ENCODE measurements at places on chromosomes 1 and 21. TPM values are rescaled to one million over a fixed set of nuclear protein-coding genes. Genes with fewer than 3 reads are reported as not detected.

DNA sequence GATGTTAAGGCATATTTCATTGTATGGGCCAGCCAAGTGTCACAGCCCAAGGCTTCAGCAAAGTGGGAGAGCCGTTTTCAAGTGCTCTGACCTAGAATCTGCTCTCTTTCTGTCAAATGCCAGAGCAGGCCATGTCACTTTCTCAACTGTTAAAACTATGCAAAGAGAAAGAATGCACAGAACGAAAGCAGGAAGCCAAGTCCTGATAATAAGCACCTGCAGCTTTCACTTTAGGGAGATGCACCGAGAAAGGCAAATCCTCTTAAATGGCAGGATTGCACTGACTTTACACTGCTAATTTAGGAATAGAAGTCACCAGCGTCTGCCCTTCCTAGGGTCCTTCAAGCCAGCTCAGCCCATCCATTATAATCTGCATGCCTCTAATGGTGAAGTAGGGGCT, 49.2 kb upstream of the NTPCR start:
- DNase-seq, result no peak

- no peak for DNase-seq
Measured at GRCh38 chr1:226920446-226920894, 19.6 kb upstream of the COQ8A start.

The SLAMF8 gene
- polyA plus RNA-seq, result 0.72 TPM

GRCh38 chr21:37263827-37264600, 3.1 kb downstream of the VPS26C start:
- no peak for DNase-seq

The CA6 gene
- 0.41 TPM for polyA plus RNA-seq

- DNase-seq, result no peak
Measured at GRCh38 chr1:190949939-190950338, 472.3 kb upstream of the BRINP3 start.

DNA sequence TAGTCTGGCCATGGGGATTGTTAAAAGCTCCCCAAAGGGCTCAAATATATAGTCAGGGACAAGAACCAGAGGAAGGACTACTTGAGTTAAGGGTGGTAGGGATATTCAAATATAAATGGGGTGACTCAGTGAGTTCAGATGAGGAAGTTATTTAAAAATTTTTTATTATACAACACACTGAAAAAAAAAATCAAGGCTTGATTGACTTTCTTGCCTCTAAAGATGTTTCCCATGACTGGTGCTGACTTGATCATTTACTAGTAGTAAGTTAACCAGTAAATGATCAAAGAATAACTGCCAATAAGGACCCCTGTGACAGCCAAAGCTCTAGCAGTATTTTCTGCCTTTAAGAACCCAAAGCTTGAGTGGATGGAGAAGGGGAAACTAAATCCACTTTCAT, 357.6 kb upstream of the NR5A2 start:
- DNase-seq, result no peak

The YOD1 gene
- polyA plus RNA-seq, result 1.6 TPM

DNA sequence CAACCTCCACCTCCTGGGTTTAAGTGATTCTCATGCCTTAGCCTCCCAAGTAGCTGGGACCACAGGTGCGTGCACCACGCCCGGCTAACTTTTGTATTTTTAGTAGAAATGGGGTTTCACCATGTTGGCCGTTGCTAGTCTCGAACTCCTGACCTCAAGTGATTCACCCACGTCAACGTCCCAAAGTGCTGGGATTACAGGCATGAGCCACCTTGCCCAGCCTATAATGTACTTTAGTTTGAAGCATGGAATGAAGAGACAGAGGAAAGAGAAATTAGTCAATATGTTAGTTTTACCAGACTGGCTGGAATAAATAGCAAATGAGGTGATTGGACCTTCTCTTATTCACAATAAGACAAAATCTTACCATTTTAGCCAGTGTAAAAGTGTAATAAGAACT, 89.0 kb downstream of the GTF2B start:
- DNase-seq, result no peak

DNA sequence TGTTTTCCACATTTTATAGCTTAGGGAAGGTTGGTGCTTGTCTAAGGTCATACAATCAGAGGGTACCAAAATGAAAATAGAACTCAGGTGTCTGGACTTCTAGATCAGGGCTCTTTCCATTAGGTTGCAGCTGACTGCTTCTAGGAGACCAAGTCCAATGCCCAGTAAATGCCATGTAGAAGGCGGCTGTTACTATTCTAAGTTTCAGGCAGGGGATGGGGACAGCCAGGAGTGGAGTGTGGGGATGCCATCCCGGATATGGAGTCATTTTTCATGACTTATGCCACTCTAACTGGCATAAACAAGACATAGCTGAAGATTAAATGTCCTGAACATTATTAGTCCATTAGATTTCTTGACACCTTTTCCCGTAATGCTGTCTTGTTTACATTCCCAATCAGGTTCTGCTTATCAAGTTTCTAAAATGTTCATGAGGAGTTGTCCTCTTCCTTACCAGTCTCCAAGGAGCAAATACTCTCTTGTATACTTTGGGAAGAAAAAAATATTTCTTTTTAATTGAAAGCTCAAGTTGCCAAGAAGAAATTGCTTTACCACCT, 31.5 kb downstream of the XCL1 start:
- no peak for DNase-seq

DNA sequence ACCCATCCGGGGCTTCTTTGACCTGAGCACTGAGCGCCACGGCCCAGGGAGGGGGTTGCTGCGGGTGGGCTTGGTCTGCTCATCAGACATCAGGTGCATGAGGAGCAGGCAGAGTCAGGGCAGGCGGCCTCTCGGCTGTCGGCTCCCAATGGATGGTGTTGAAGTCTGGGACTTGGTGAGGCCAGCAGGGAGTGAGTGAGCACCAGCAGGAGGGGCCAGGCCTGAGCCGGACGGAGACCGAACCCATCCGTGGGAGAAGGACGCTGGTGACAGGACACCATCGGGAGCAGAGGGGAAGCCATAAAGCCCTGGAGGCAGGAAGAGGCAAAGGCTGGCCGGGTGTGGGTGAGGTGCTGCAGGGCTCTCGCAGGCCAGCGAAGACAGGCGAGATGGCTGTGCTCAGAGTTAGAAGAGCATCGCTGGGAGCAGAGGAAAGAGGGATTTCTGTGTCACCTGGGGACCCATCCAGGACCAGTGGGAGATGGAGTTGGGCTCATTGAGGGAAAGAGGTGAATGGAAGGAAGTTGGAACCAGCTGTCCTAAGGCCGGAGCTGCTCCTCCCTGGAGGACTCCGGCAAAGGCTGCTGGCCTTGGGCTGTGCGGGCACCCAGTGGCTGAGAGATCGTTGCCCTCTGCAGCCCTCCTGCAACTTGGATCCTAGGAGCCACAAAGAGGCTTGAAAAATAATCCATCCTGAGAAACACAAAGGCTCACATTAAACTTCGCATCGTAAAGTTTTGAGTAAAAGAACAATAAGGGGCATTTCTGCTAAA, 49.9 kb downstream of the PDE9A start:
- DNase-seq, result no peak

DNA sequence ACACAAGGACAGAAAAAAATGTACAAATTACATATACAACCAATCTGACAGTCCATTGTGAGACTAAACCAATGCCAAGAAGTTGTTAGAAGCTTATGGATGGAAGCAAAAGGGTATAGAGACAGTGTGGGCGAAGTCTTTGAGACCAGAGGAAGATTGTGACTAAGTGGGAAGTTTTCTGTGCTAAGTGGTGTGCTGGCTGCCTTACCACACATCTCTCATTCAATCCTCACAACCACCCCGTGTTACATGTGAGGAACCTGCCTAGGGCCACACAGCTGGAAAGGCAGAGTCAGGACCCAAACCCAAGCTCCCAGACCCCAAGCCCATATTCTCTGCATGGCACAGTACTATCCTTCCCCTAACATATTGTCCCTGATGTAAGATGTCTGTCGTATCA, 53.5 kb upstream of the DUSP10 start:
- no peak for DNase-seq

The ADSS2 gene
- 27.1 TPM for polyA plus RNA-seq

DNA sequence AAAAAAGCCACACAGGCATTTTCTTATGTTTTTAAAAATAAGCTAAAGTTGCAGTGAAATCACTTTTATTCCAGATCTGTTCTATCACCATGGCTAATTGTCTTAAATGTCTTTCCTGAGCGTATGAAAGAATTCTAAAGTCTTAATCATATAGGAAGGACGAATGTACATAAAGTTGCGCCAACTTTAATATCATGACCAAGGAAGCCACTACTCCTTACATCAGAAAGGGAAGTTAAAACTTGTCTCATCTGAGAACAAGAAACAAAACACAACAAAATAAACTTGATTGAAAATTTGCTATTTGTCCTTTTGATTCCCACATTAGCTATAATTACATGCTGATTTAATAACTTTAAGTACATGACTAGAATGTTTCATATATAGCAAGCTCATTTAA, 26.5 kb downstream of the CNIH4 start:
- no peak for DNase-seq
